ENCODE measurements at places on chromosomes 4 and X.
A peak's percentile ranks its signal among the peaks of the same experiment; 100 is the strongest.

GRCh38 chrX:122252454-122252853, 931.6 kb upstream of the GRIA3 start:
- DNase-seq = no peak

DNA sequence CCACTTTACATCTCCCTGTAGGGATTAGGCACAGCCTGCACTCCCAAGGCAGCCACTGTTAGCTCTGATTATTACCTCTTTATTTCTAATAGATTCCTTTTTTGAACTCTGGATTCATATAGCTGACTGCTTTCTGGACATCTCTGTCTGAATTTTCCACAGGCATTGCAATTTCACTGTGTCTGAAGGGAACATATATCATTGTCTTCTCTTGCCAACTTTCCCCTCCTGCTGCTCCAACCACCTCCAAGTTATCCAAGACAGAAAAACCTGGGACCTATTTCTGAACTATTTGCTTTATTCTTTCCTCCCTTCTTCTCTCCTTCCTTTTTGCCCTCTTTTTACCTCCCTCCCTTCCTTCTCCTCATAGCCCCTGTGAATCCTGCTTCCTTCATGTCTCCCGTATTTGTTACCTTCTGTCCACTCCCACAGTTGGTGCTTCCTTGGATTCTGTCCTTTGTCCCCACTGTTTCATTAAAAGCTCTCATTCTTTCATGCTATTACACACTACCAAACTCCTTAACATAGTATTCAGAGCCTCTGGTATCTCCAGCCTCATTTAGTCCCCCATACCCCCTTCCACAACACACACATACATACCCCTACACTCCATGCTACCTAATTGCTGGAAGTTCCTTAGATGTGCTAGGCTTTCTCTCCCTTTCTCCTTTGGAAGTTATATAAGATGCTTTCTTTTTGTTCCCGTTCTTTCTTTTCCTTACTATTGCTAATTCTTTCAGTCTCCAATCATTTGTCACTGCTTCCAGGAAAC, 34.7 kb downstream of the FGF2 start:
- DNase-seq = no peak

DNA sequence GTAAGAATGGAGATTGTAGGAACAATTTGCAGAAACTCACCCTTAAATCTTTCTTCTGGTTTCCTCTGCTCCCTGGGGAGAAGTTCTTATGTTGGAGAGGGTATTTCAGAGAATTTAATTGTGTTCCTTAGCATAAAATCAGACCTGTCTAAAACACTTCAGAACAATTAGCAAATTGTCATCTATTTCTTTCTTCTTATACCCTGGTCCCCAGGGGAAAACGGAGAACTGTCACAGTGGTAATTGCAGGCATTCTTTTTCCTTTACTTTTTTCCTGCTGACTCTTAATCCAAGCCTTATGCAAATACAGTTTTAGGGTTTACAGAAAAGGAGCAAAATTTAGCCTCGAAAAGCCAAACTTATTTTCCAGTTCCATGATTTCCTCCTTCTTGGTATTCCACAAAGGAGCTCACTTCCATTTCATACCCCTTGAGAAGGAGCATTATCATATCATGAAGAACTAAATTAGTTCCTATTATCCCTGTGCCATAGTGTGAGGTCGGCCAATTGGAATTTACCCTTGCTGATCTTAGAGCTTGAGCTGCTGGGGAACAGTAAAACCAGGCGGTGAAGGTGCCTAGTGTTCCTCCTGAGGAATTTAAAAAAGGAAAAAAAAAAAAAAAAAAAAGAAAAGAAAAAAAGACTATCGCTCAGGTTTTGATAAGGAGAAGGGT, 173.8 kb downstream of the IL15 start:
- no peak for DNase-seq

DNA sequence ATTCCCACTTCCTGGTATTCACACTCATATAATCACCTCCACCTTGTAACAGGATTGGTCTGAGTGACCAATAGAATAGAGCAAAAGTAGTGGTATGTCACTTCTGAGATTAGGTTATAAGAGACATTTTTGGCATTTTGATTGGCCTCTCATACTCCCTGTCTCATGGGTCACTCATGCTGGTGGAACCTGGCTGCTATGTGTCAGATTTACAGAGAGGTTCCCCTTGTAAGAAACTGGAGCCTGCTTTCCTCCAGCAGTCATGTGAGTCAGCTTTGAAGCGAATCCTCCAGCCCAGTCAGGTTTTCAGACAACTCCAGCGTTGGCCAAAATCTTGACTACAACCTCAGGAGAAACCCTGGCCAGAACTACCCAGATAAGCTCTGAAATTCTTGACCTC, 2.6 kb upstream of the OTUD4 start:
- no peak for DNase-seq

DNA sequence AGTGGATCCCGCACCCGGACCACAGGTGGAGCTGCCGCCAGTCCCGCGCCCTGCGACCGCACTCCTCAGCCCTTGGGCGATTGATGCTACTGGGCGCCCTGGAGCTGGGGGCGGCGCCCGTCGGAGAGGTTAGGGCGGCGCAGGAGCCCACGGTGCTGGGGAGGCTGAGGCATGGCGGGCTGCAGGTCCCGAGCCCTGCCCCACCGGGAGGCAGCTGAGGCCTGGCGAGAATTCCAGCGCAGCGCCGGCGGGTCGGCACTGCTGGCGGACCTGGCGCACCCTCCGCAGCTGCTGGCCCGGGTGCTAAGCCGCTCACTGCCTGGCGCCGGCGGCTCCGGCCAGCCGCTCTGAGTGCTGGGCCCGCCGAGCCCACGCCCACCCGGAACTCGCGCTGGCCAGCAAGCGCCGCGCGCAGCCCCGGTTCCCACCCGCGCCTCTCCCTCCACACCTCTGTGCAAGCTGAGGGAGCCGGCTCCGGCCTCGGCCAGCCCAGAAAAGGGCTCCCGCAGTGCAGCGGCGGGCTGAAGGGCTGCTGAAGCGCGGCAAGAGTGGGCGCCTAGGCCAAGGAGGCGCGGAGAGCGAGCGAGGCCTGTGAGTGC, 1256.5 kb downstream of the STIM2 start:
- DNase-seq = no peak

DNA sequence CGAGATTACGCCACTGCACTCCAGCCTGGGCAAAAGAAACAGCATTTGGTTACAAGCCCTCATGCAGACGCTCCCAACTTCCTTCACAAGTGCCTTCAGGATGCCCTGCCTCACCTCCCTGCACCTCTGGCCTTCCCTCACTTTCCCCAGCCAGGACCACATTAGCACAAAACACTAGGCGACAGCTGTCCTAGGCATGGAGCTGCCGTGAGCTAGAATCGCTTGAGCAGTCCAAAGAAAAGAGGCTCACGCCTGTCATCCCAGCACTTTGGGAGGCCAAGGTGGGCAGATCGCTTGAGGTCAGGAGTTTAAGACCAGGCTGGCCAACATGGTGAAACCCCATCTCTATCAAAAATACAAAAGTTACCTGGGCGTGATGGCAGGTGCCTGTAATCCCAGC, 15.8 kb downstream of the RNF212 start:
- DNase-seq = no peak

- peak; percentile 5 for DNase-seq
Measured at GRCh38 chrX:39820938-39821708, 276.6 kb downstream of the BCOR start.

DNA sequence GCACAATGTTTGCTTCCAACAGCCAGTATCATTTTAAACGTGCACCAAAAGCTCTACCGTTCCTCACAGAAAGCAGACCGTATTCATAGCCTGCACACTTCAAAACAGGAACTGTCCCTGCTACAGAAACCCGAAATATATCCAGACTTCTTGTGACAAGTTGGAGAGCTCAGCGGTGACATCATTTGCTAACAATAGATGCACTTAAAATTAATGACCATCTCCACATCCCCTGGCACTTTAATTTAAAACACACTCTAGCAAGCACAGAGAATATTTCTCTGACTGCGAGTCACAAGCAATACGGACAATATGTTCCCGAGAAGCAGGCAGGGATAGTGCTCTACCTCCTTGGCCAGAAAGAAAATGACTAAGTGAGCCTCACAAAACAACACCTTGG, 2.5 kb downstream of the NYX start:
- DNase-seq = no peak

- DNase-seq = no peak
Measured at GRCh38 chr4:161828061-161828460, 335.7 kb downstream of the FSTL5 start.

DNA sequence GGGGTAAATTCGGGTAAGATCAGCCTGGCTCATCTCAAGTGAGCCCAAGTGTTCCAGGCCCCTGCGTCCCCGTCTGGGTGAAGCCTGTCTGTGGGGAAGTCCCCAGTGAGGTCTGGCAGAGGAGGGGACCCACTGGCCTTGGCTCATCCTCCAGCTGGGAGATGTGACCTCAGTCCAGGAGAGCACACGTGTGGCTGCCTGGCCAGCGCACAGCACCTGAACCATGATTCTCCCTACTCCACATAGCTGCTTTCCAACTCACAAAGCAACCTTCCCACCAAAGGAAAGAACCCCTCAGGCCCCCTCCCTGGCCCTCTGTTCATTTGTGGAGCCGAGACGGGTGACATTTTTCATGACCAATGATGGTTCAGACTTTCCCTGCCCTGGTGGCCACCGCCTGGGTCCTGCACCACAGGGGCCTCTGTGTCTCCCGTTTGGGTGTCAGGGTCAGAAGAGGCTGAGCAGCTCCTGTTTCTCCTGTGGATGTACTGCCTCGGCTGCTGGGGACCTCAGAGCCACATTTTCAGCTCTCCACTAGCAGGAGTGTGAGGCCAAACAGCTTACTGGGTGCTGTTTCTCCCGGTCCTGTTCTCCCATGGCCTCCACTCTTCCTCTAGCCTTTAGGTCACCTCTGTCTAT, 111.4 kb downstream of the CPZ start:
- DNase-seq = no peak

- no peak for DNase-seq
Measured at GRCh38 chr4:138659037-138659811, 356.4 kb upstream of the NOCT start.

GRCh38 chr4:83484500-83485461, at the start of gene ABRAXAS1:
Gene ABRAXAS1, minus strand, starts transcription at chr4:83485100. Its CDS starts 28 bp downstream, at chr4:83485072.
- peak; percentile 83 for DNase-seq

DNA sequence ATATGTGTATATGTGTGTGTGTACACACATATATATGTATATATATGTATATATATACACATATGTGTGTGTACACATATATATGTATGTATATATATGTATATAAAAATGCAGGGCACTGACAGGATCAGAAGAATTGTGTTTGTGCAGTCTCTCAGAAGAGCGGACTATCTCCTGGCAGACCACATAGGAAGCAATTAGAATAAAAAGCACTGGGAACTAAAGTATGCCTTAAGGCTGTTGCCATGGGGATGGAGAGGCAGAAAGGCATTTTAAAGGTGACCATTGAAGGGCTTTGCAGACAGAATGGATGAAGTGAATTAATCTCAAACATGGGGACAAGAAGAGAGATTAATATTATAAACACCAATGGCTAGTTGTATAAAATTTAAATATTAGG, 33.7 kb upstream of the USP51 start:
- no peak for DNase-seq

GRCh38 chr4:138904793-138905192, 110.8 kb upstream of the NOCT start:
- DNase-seq = no peak

DNA sequence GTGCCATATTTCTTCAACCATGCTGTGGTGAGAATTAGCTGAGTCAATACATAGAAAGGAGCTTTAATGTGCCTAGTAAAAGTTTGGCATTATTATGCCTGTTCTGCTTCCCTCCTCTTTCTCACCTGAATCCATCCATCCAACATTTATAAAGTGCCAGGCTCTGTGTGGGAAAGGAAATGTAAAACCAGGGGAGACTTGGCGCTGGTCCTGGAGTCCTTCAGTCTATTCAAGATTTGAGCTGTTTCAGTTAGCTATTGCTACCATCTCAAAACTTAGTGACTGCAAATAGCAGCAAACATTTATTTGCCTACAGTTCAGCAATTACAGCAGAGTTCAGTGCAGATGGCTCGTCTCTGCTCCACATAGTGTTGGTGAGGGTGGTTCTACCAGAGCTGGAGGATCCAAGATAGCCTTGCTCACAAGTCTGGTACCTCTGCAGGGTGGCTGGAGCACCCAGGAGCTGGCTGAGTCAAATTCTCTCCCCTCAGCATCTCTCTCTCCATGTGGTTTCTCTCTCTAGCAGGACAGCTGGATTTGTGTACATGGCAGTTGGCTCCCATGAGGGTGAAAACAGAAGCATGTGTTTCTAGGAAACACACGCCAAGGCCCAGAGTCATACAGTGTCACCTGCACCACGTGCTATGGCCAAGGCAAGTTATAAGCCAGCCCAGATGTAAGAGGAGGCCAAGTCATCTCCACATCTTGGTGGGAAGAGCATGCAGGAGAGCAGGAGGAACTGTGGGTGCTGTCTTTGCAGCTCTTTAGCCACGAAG, 77.3 kb downstream of the FHDC1 start:
- DNase-seq = no peak
